ENCODE measurements at places on chromosomes 5 and 9.

GRCh38 chr5:126098330-126099017 lies 324.7 kb upstream of the GRAMD2B start:
- DNase-seq, result no peak

- no peak for DNase-seq
Observed at GRCh38 chr5:55911784-55912653, 60.9 kb downstream of the IL31RA start.

DNA sequence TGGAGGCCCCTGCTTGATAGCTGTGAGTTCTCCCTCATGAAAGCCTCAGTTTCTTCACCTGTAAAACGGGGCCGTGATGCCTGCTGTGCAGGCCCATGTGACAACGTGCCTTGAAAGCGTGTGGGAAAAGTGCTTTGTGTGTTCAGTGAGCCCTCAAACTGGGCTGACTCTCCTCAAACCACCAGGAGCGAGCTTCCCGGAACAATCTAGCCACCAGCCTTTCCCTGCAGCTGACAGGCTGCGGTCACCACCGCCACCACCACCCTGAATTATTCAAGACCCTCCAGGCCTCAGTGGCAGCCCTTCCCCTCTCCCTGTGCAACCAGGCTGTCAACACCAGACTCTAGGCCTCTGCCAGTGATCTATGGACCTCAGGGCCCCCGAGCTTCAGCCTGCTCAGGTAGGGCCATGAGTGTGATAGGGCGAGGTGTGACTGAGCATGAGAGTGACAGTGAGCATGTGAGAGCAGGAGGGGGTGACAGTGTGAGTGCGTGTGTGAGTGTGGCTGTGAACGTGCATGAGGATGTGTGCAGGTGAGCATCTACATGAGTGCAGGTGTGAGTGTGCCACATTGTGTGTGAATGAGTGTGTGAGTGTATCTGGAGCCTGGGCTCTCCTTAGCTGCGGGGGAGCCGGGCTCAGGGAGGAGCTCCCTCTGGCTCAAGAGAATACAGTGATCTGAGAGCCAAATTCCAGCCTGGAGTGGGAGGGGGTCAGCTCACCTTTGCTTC lies 53.3 kb upstream of the PSD2 start:
- DNase-seq, result no peak

DNA sequence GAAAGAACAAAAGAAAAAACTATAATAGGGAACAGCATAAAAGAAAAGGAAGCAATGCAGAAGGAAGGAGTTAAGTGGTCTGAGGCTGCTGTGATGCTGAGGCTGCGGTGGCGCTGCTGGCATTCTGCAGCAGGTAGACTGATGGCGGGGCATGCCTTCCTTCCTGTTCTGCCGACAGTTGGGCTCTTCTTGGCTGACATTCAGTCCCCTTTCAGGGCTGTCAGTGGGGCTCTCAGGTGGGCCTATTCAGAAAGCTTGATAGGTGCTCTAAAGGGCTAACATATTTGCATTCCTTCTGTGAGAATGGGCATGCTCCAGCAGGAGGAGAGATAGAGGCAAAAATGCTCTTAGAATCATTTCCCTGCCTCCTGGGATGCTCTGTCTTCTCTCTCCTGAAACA lies 5.1 kb upstream of the CLINT1 start:
- DNase-seq, result no peak

DNA sequence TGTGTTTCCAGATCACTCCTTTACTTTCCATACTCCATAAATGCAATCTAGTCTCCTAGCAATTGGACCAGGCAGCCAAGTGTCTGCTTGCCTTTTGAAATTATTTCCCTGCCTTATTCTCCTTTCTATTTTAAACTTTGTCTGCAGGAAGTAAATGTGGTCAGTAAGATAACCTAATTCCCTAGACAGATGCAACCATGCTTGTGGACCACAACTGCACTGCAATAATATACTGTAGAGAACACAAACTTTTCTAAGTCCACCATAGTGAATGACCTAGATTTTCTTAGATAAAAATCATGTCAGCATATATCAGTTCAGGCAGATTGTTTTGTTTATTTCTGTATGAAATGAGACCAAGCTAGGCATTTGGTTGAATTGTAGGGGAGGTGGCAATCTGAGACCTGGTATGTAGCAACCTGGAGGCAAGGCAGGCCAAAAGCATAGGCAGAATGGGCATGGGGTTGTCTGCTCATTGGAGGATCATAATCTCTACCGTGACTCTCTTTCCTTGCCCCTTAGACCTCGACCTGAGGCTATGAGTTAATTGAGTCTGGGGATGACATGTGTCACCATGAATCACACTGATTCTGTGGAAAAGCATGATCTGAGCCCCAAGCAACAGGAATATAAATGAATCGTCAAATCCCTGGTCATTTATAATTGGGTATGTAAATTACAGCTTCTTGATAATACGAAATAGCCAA lies 20.7 kb downstream of the ACTL7B start:
- DNase-seq, result no peak

- no peak for DNase-seq
Observed at GRCh38 chr9:100498592-100498991, 25.6 kb downstream of the TMEFF1 start.

DNA sequence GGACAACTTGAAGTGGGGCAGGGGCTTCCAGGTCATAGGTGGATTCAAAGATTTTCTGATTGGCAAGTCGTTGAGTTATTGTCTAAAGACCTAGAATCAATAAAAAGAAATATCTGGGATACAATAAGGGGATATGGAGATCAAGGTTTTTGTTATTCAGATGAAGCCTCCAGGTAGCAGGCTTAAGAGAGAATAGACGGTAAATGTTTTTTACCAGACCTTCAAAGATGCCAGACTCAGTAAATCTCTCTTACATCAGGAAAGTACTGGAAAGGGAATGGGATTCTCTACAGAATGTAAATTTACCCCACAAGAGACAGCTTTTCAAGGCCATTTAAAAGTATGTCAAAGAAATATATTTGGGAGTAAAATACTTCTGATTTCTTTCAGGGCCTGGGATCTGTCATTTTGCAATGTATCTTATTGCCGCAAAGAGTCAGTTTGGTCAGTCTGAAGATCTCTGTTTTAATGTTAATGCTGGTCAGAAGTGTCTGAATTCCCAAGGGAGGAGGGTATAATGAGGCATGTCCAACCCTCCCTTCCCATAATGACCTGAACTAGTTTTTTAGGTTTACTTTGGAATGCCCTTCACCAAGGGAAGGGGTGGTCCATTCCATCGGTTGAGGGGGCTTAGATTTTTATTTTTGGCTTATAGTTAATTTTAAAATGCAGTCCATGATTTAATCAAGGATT lies 13.6 kb upstream of the LYSMD3 start:
- no peak for DNase-seq

DNA sequence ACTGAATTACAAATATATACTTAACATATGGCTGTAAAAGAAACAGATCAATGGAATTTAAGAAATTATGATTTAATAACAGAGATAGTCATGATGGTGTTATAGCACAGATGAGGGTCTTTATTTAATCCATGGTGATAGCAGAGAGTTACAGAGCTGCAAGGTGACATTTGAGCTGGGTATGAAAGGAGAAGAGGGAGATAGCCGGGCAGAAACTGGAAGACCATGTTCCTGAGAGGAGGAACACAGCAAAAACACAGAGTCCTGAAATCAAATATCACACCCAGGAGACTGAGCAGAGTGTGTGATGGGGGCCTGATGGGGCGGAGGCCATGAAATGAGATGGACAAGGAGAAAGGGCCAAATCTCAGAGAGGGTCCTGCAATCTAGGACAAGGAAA lies 163.4 kb downstream of the PJA2 start:
- no peak for DNase-seq

GRCh38 chr5:77086689-77087483 lies at the start of gene ZBED3:
TSS of gene ZBED3 (minus strand) at chr5:77087285. CDS start at chr5:77077878, 9,407 bp downstream.
- peak; percentile 21 for DNase-seq
